ENCODE measurements at places on chromosomes 4 and X.

- no peak for DNase-seq
These were observed 175.8 kb upstream of the NPY2R start for GRCh38 chr4:155032521-155033229.

- no peak for DNase-seq
These were observed 244.3 kb downstream of the RBMX2 start for GRCh38 chrX:130645955-130646583.

DNA sequence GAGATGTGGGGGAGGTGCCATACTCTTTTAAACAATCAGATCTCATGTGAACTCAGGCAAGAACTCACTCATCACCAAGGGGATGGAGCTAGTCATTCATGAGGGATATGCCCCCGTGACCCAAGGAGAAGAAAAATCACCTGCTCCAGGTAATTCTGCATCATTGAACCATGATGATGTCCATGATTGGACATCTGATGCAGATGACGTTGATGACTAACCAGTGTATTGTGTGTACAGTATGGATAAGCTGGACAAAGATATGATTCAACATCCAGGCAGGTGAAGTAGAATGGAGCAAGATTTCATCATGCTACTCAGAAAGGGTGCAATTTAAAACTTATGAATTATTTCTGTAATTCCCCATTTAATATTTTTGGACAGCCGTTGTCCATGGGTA, 286.4 kb upstream of the SMIM31 start:
- no peak for DNase-seq

GRCh38 chr4:21117541-21118180, 417.4 kb downstream of the PACRGL start:
- no peak for DNase-seq

DNA sequence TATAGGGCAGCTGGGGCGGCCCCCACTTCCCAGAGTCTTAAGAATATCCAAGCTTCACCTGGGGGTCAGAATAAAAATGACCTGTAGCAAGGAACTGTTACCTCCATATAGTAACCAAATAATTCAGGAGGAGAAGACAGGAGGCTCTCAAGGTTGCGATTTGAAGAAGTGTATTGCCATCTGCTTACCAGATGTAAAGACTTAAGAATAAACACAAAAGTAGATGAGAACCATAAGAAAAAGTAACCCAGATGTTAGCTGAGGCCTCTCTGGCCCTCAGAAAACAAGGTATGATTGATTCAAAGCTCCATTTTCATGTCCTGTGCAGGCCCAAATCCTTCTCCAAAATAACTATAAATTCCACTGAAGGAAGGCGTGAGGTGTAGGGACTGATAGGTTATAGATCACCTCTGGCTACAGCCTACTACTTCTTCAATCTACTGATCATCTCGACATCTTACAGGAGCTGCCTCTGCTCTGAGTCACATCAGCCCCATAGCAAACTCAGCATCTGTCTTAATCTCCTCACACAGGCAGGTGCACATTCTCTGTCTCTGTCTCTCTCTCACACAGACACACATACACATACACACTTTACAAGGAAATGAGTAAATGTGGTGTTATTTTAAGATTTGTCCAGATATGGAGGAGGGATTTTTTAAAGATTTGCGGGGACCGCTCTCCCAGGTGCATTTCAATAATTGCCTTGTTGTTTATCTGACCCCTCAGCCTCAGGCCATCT, 193.9 kb upstream of the EDNRA start:
- DNase-seq: no peak

DNA sequence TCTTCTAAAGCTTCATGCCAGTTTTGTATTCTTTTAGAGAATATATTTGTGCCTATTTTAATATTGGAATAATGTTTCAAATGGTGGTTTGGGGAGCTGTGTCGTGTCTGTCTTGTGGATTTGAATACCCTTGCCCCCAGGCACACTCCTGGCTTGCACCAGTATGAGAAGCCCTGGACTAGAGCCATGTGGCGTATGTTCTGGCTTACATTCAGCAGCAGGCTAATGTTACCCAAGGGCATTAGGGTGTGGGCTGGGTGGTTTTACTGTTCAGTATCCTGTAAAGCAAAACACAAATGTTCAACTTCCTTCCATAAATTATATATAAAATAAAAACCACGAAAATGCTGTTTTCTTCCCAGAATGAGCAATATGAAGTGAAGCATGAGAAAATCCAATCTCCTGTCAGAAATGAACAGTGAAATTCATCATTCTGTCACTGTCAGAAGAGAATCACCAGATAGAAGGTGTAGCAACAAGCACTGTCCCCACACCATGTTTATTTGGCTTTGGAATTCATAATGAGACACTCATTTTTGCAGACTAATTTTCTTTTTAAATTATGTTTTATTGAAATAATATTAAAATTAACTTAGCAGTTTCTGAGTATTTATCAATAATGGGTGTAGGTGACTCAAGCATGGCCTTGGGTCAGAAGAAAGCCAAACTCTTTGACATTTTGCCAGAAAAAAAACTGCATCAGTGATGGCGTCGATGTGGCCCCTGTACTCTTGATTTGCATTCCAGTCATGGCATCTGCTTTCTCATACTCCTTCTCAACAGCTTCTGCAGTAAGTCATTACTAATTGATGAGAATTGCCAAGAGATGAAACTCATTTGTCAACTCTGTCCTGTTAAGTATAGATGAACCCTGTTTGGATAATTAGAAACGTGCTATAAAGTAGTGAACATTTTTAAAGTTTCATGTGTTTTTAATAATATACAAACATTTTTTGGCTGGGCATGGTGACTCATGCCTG, 43.8 kb downstream of the WWC2 start:
- DNase-seq: no peak

DNA sequence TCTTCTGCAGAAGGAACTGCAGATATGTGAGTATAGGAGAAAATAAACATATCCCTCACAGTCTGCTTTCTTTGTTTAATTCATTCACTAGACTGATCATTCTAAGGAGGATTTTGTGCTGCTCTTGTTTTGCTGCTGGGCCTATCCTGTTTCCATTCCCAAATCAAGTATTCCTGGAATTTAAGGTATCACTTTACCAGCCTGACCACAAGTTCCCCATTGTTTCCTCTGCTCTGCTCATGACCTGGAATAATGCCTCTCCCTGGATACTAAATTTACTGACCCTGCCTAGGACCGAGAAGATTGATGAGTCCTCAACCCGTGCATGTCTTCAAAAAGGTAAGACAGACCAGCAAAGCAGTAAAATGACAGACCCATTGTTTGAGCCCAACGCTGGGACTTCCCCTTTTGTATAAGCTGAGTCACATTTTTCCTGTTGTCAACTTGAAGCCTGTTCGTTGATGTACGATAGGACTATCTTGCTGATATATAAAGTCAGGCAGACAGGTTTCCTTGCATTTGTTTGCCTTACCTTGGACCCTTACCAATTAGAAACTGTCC, 85.5 kb upstream of the TET2 start:
- DNase-seq: peak; percentile 82

DNA sequence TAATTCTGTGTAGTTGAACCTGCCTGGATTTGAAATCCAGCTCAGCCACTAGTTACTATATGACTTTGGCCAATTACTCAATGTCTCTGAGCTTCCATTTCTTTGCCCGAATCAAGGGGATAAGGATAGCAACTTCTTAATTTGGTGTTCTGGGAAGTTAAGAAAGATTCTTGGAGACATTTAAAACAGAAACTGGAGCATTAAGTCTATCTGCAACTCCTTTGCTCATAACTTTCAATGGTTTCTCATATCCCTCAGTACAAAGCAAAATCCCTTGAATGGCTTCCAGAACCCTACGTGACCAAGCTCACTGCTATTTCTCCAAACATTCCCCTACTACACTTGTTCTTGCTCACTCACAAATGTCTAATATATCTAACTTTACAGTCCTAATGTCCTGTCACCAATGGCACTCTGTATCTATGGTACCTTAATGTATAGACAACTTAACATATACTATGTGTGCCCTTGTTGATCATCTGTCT, 849.1 kb upstream of the SLIT2 start:
- DNase-seq: no peak

- DNase-seq: no peak
These were observed 98.5 kb upstream of the FAM9C start for GRCh38 chrX:13142891-13143290.

GRCh38 chr4:119592830-119593229, 35.8 kb downstream of the PDE5A start:
- DNase-seq: no peak

- no peak for DNase-seq
These were observed 6.6 kb upstream of the GBA3 start for GRCh38 chr4:22686141-22686540.

- no peak for DNase-seq
These were observed 227.2 kb upstream of the HDX start for GRCh38 chrX:84729408-84729807.

DNA sequence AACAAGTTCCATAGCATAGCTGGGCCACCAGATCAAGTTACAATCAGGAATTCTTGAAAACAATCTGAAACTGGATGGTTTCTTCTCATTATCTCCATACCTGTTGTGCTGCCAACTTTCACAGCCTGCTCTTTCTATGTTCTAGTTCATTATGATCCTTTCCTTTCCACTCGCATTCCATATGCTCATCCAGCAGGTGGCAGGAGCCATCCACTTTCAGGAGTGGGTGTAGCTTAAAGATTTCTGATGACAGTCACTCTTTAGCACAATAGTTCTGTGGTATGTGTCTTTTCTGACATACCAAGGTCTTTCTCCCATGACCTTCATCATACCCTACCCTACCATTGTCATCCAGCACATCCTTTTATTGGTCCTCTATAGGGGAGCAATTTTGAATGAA, 46.4 kb downstream of the PAGE2 start:
- peak; percentile 12 for DNase-seq

GRCh38 chr4:150106886-150107285, 28.6 kb downstream of the DCLK2 start:
- no peak for DNase-seq

GRCh38 chrX:39676434-39676833, 421.3 kb downstream of the BCOR start:
- DNase-seq: no peak

GRCh38 chr4:188111955-188112354, 2.6 kb upstream of the TRIML2 start:
- no peak for DNase-seq

- DNase-seq: no peak
These were observed 101.1 kb downstream of the DCAF12L2 start for GRCh38 chrX:126064901-126065541.

DNA sequence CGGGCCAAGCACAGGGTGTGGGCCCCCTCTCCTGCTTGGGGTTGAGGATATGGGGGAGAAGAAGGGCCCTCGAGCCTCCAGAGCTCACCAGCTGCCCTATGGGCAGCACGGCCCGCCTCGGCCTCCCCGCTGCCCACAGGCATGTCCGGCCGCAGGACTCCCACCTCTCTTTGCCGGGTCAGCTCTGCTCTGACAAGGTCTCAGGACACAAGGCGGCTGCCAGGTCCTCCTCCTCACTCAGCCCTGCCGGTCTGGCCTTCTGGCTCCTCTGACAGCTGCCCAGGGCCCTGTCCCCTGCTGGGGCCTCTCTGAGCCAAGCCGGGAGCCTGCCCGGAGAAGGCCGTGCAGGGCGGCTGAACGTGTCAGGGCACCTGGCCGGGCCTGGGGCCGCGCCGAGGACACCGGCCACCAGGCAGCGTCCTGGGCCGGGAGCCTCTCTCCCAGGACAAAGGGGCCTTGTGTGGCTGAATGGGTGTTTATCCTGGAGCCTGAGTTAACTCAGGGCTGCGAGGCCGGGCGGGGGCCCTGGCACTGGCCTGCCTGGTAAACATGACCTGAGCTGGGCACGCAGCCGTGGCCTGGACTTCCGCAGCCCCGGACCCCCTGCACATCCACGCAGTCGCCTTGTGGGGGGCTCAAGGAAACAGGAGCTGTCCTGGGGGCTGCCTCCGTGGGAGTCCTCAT, 25.7 kb downstream of the TACC3 start:
- DNase-seq: no peak

GRCh38 chrX:131910586-131910985, 112.5 kb upstream of the STK26 start:
- DNase-seq: no peak

DNA sequence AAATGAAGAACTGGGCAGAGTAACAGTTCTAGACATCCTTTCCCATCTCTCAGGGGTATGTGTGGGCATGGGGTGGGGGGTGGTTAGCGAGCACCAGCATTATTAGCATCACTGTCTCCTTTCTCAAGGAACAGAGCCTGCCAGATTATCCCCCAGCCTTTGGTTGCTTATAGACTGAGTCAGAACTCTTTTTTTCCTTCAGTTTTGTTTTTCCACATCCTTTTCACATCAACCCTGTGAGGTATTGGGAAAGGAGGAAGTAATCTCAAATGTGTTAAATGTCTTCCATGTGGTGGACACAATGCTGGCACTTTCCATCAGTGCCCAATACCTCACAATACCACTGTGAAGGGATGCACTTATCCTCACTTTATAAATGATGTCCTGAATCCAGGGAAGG, 3.1 kb upstream of the FGF16 start:
- no peak for DNase-seq

DNA sequence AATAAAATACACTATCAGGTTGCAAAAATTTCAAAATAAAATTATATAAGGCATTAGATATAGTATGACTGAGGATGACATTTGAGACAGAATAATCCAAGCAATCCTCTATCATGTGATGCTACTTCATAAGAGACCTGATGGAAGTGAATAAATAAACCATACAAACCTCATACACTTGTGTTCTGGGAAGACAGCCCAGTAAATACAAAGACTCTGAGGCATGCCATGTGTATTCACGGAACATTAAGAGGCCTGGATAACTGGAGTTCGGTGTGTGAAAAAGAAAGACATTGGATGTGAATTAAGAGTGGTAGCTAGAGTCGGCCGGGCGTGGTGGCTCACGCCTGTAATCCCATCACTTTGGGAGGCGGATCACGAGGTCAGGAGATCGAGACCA, 364.2 kb downstream of the ADAM29 start:
- DNase-seq: no peak

- DNase-seq: no peak
These were observed 577.2 kb upstream of the HTR2C start for GRCh38 chrX:114006664-114007063.

- no peak for DNase-seq
These were observed 162.3 kb downstream of the CPEB2 start for GRCh38 chr4:15164571-15164970.

DNA sequence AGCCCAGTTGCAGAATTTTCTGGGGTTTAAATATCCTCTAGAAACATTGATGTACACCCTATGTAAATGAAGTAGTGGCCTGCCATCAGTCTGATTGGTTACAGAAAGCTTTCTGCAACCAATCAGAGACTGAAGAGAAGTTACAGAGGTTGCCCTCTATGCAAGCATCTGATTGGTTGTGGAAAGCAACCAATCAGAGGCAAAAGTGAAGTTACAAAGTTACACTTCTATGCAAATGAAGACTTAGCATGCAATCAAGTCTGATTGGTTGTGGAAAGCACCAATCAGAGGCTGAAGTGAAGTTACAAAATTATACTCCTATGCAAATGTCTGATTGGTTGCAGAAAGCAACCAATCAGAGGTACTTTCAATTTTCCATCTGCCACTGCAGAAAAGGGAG, 51.9 kb upstream of the USP9X start:
- DNase-seq: no peak

GRCh38 chr4:53511014-53511413, 80.3 kb downstream of the LNX1 start:
- DNase-seq: no peak

GRCh38 chr4:73948291-73948690, 33.5 kb downstream of the PF4 start:
- DNase-seq: no peak

- DNase-seq: no peak
These were observed 3.6 kb downstream of the TBCK start for GRCh38 chr4:106312377-106312776.

GRCh38 chr4:137069473-137069872, 462.8 kb downstream of the PCDH18 start:
- DNase-seq: no peak
